ENCODE measurements at places on chromosomes 6 and 20.

- no peak for DNase-seq
Observed at GRCh38 chr6:108078191-108078590, 3.6 kb upstream of the OSTM1 start.

DNA sequence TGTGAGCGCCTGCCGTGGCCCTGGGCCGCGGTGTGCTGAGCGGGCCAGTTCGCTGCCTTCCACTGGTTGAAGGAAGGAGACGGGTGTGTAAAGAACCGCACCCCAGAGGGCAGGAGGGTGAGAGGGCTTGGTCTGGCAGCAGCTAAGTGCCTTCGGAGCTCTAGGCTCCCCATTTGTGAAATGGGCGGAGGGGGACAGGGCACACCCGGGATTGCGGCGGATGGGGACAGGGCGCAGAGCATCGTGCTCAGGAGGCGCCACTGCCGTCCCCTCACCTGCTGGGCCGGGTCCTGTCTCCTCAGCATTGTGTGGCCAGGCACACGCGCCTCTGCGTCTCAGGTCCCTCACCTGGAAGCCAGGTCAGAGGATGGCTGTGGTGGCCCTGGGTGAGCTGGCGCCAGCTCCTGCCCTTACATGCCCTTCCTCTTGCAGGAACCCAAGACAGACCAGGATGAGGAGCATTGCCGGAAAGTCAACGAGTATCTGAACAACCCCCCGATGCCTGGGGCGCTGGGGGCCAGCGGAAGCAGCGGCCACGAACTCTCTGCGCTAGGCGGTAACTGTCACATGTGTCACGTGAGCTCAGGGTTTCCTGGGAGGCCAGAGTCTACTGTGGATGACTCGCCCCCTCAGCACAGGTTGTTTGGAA is 3.1 kb downstream of the ADRM1 start:
- no peak for DNase-seq

DNA sequence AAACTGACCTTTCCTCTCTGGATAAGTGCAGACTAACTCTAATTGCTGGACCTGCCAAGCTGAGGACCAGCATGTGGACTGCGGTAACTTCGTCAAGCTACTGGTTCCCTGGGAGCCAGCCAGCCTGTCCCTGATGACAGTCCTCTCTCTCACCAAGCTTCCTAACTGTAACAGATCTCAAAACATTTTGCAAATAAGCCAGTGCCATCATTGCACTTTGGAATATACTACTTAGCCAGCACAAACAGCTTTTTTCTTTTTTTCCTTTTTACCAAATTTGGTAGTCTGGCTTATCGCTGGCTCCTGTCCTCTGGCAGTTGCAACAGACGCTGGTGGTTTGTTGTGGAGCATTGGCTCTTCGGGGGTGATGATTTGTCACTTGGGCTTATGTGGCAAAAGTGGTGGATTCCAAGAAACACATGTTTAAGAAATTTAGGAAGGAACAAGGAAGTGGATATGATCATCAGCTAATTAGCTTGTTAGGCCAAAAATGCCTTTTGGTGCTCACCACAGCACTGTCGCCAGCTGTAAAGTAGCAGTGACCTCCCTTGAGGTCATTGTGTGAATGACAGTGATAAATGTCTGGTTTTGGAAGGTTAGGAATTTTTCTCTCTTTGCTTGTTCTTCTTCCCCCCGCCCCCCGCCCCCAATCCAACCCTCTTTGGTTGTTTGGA is 171.7 kb downstream of the CLIC5 start:
- DNase-seq, result no peak

DNA sequence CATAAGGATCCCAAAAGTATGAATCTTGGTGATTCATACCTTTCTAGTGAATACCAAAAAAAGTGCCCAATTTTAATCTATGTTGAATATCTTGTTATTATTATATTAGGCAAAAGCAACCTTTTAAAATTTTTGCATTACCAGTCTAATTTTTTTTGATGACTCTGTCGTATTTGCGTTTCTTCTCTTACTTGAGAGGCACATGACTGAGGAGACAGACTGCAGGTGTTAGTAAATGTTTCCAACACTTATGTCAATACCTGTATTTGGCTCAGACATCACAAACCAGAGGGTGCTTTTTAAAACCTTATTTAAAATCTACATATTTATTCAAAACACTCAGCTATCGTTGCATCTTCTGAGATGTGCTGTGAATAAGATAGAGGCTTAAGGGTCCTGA is 27.1 kb downstream of the ID4 start:
- DNase-seq, result no peak

GRCh38 chr6:31114541-31114878 is at the start of gene PSORS1C1:
TSS of gene PSORS1C1 (plus strand) at chr6:31114800. CDS start at chr6:31129633, 14,833 bp downstream.
- no peak for DNase-seq

GRCh38 chr6:111738156-111738555 is 132.5 kb upstream of the TRAF3IP2 start:
- DNase-seq, result no peak

DNA sequence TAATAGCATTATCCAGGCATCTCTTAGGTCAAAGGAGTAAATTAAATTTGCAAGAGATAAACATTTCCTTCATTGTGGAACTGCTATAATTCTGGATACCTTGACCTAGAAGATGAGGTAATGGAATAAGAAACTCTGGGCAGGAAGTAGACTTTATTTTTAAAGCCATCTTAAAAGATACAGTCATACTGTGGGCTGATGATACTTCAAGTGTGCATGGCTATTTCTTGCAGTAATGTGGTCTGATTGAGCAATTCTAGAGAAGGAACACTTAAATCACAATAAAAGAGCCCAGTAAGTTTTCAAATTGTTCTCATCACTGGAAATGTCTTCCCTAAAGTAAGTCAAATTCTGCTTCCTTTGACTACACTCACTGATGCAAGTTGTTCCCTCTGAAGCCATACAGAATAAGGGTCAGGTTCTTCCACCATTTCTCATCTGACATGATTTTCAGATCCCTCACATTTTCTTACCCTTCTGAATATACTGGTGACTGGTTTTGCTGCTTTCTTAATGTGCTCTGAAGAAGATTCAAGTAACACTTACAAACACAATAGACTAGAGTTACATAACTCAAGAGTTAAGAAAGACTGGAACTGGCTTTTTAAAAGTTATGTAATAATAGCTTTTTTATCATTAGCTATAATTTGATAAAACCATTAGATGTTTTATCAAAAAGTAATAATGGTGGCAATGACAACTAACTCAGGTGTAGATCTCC is 62.6 kb upstream of the TMEM244 start:
- DNase-seq, result no peak

GRCh38 chr6:150631984-150632642 is 32.4 kb downstream of the PLEKHG1 start:
- no peak for DNase-seq

DNA sequence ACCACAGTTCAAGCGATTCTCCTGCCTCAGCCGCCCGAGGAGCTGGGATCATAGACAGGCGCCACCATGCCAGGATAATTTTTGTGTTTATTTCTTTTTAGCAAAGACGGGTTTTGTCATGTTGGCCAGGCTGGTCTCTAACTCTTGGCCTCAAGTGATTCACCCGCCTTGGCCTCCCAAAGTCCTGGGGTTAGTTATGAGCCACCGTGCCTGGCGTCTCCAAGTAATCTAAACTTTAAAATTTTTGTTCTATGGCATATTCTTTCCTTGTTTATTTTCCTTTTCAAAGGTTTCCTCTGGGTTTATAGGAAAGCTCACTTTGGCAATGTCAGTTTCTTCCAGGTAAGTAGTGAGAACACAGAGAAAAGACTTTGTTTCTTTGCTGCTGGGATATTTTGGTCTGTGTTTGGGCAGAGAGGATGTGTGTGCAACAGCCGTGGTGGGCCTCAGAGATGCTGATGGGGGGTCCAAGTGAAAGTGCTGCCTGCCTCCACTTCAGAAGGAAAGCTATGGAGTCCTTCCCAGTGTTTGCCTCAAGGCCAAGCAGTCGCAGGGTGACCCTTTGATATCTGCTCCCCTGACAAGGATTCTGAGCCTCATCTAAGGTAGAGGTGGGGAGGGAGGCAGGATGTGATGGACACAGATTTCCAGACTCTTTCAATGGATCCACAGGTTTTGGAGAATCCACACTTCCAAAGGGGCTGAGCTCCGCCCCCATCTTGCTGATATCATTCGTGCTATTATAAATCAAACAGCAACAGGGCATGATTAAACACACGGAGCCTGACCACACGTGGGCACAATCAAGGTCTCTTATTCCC is 2.3 kb downstream of the LRP11 start:
- DNase-seq, result no peak
